ENCODE measurements at places on chromosomes 2 and 18. TPM values are rescaled to one million over a fixed set of nuclear protein-coding genes. Genes with fewer than 3 reads are reported as not detected.
A peak's percentile ranks its signal among the peaks of the same experiment; 100 is the strongest.

- DNase-seq = no peak
Observed at GRCh38 chr2:239779584-239779983, 245.6 kb downstream of the NDUFA10 start.

- peak; percentile 81 for DNase-seq
Observed at GRCh38 chr2:160379399-160379798, 114.2 kb downstream of the RBMS1 start.

GRCh38 chr18:12694032-12694431 lies 8.5 kb downstream of the CEP76 start:
- no peak for DNase-seq

- no peak for DNase-seq
Observed at GRCh38 chr2:47512581-47513083, 109.7 kb downstream of the MSH2 start.

DNA sequence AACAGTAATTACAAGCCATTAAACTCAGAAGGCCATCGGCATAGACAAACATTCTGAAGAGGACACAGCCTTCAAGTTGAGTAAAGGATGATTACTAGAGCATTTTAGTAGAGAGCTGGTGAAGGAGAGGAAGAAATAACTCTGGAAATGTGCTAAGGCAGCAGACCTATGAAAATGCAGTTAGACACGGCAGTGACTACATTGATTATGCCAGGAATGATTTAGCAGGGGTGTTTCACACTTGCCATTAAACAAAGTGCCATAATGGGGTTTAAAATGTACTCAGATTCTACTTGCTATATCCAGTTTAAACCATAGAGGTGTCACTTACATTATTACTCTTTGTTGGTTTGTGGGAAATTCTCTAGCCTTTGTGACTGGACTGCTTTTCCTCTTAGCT lies 372.3 kb downstream of the CPS1 start:
- DNase-seq = no peak

DNA sequence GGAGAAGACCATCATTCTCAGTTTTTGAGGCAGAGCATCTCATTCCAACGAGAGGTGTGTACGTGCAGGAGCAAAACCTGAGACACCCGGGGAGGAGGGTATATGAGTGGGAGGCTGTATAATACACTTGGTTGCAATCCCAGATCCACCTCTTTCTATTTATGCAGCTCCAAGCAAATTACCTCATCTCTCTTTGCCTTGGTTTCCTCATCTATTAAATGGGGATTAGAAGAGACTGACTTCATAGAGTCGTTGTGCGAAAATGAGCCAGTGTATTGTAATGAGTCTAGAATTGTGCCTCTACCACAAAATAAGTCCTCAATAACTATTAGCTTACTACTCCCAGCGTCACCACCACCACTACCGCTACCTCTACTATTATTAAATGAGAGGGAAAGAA lies 40.1 kb downstream of the TGOLN2 start:
- no peak for DNase-seq

DNA sequence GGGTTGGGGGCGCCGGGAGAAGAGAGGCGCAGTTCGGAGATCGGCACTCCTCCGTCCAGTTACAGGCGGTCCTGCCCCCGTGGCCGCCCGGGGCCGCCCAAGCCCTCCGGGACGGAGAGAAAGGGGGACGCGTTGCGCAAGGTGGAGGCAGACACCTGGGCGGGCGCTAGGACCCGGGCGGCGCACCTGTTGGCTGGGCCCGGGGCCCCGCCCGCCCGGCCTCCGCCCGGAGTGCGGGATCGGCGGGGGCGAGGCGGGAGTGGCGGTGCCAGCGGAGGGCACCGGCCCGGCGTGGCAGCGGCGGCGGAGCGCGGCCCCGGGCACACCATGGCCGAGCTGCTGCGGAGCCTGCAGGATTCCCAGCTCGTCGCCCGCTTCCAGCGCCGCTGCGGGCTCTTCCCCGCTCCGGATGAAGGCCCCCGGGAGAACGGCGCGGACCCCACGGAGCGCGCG lies at the start of gene SGPP2:
Gene SGPP2, plus strand, starts transcription at position 268 of the 453 bp plus-strand sequence. Its CDS starts 60 bp downstream, at position 328.
- DNase-seq = no peak

DNA sequence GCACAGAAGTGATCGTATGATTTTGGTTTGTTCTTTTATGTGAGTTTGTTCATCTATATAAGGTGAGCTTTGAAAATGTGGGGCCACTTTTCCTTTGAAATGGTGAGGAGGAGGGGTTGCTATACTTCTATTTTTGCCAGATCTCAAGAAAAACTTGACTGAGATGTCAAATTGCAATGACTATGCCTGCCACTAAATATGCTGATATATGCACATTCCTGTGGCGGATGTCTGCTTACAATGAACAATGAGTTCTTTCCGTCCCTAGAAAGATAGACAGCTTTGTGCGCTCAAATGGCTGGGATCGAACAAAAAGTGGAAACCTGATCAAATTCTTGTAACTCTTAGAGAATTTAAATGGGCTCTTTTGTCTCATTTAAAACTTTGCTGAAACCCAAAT lies 28.7 kb downstream of the MYT1L start:
- DNase-seq = no peak

DNA sequence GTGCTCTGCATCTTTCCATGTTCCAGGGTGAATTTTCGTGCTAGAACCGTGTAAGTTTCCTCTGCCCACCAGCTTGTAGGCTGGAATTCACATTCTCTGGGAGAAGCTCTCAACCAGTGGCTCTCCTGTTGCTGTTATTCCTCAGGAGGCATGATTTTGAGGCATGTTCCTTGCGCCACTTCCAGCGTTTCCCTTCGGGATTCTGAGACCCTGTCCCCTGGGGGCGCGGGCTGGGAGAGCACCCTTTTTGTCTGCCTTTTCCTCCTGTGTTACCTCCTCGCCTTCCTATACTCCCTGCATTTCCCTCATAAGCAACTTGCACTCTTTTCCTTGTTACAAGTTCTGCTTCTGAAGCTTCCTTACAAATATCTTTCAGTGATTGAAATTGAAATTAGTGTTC lies 156.4 kb downstream of the PTPRM start:
- DNase-seq = no peak

- no peak for DNase-seq
Observed at GRCh38 chr2:231321021-231321420, 74.5 kb upstream of the B3GNT7 start.

DNA sequence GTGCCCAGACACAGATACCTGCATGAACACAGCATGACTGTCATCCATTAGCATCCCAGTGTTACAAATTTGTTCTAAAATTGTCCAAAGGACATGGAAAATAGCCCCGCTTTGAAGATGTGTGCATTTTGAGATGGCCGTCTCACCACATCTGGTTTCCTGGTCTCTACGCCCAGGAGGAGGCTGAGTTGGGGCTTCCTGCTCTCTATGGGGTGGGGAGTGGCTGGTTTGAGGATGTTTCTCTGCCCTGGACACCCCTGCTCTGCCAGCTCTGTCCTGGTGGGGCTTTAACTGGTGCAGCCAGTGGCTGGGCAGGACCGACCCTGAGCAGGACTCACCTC lies 74.6 kb upstream of the SMAD7 start:
- no peak for DNase-seq

DNA sequence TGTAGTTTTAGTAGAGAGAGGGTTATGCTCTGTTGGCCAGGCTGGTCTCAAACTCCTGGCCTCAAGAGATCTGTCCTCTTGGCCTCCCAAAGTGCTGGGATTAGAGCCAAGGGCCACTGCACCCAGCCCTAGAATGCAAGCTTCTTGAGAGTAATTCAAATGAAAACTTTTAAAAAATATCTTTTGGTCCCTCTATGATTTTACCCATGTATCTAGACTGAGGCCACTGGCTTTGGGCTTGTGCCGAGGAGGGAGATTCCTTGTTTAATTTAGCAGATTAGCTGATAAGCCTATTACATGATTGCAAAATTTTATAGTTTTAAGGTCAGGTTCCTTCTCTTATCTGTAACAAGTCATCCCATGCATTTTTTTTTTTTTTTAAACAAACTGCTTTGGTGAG lies 59.5 kb upstream of the CCDC195 start:
- DNase-seq = no peak

GRCh38 chr2:226756131-226756530 lies 43.5 kb downstream of the IRS1 start:
- peak; percentile 69 for DNase-seq

- DNase-seq = no peak
Observed at GRCh38 chr2:79789811-79790210, 277.0 kb downstream of the CTNNA2 start.

GRCh38 chr2:136434251-136434715 lies 316.3 kb upstream of the CXCR4 start:
- no peak for DNase-seq

- no peak for DNase-seq
Observed at GRCh38 chr2:165467921-165468320, 1.6 kb upstream of the CSRNP3 start.

DNA sequence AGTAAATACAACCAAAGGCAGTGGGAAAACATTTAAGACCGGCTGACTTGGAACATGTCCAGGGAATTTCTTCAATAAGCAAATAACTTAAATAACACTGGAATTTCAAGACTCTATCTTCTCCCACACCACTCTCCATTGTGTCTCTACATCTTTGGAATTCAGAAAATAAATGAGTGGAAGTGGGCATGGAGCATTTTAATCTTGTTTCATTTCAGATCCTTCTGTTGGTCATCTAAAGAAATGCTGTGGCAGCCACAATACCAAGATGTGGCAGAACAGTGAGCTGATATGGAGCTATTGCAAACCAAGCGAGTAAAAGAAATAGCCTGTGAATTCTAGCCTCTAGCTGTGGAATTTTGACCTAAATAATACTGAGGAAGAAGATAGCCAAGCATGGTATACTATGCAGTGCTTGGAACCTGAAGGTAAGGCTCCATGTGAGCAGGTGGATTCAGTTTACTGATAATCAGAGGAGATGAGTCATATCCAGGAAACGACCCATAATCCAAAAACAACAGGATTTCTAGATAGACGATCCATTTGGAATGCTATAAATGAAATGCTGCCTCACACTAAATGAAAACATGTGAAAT lies 157.1 kb upstream of the SCN7A start:
- DNase-seq = no peak

DNA sequence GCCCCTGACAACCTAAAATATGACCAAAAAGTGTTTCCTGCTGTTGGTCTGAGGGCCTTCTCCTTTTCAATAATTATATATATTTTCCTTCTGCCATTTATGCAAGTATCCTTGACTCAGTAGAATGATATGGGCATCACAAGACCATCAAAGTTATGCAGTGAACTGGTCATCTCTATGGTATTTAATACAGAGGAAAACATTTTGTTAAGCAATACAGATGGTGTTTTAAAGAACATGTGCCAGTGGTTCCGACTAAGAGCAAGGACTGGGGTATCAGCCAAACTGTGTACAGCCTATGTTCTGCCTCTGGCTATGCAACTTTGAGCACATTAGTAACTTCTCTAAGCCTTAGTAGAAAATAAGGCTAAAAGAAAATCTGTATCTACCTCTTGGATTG lies 179.0 kb downstream of the TRABD2A start:
- peak; percentile 96 for DNase-seq

DNA sequence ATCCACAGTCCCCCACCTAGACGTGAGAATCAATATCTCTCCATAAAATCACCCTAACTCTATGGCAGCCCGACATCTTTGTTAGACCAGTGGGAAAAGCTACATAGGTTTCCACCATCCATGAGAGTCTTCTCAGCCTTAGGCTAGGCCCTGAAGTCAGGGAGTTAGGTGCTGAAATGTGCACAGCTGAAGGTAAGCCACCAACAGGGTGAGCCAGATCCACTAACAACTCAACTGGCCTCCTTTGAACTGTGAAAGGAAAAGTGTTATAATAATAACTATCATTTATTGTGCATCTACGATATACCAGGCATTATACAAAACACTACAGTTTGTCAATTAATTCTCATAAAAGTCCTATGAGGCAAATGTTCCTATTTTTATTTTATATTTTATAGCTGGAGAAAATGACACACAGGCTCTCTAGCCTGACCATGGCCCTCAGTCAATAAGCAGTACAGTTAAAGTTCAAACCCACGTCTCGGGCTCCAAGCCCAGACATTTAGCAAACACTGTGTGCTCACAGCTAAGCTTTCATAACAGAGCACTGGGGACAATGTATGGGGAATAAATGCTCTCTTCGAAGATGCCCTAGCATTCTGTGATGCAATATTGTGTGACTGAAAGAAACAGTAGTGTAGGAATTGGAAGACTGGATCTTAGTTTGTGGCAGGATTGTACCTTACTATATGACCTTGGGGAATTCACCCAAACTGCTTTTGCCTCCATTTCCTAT lies 11.2 kb upstream of the CYP27C1 start:
- DNase-seq = peak; percentile 14

GRCh38 chr2:122148128-122148767 lies 392.8 kb downstream of the TSN start:
- no peak for DNase-seq

- no peak for DNase-seq
Observed at GRCh38 chr2:28768422-28768821, 16.8 kb downstream of the PPP1CB start.

GRCh38 chr2:69601179-69601612 lies 42.3 kb downstream of the AAK1 start:
- peak; percentile 87 for DNase-seq

DNA sequence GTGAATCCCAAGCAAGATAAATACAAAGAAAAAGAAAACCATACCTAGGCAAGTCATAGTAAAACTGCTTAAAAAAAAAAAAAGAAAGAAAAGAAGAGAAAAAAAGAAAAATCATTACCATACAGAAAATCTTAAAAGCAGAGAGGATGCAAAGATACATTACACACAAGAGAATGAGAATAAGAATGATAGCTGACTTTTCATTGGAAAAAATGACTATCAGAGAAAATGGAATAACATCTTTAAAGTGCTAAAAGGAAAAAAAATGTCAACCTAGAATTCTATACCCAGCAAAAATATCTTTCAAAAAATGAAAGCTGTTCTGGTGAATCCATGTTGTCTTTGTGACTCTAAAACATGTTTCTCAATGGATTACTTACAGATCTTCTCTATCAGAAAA lies 66.2 kb downstream of the REEP1 start:
- no peak for DNase-seq

- DNase-seq = no peak
Observed at GRCh38 chr2:30686669-30687068, 120.6 kb downstream of the CAPN13 start.

- no peak for DNase-seq
Observed at GRCh38 chr2:85589181-85589580, 5.0 kb downstream of the VAMP5 start.

WNT6 gene
- total RNA-seq = not detected

BIN1 gene
- 33.1 TPM for total RNA-seq

LAMA3 gene
- total RNA-seq = 1.9 TPM

G6PC2 gene
- total RNA-seq = not detected

TDRD15 gene
- total RNA-seq = not detected

REG3A gene
- not detected for total RNA-seq

DYNC2LI1 gene
- 21.0 TPM for total RNA-seq

TOGARAM2 gene
- not detected for total RNA-seq

ALPI gene
- not detected for total RNA-seq

GALNT14 gene
- 1.4 TPM for total RNA-seq

TTN gene
- not detected for total RNA-seq

COL4A3 gene
- total RNA-seq = not detected

AQP12A gene
- not detected for total RNA-seq

ADD2 gene
- under 0.01 TPM for total RNA-seq

RBKS gene
- 2.8 TPM for total RNA-seq

MROH2A gene
- total RNA-seq = not detected

TEX44 gene
- not detected for total RNA-seq
